ENCODE measurements at places on chromosomes 12 and 14. TPM values are rescaled to one million over a fixed set of nuclear protein-coding genes. Genes with fewer than 3 reads are reported as not detected.

Gene CLEC1B
- not detected for total RNA-seq

Gene VRTN
- not detected for total RNA-seq

Gene CNTN1
- total RNA-seq = not detected

Gene CCDC38
- 0.12 TPM for total RNA-seq

Measured in T-helper 1 cell treated with Interleukin-12 subunit alpha and Interleukin-12 subunit beta and Interleukin-4 antibody, amounts not matched to agents 30 ng/mL and 1 ng/mL, for 36 hours (primary cell).